Activated T-helper 1 cell treated with anti-CD3 and anti-CD28 coated beads, Interleukin-12 subunit alpha, Interleukin-12 subunit beta, Interleukin-2, Interleukin-4 antibody, amounts not matched to agents 30 ng/mL and 10 ng/mL and 1 ng/mL, durations not matched to agents 14 hours and 24 hours and 36 hours (primary cell): ENCODE measurements at places on chromosomes 12 and 14.

- no peak overlapping the region for H3K27ac ChIP-seq
- no peak overlapping the region for H3K4me3 ChIP-seq
- peaks cover 19% of the 10 kb centered on the region for H3K36me3 ChIP-seq
- DNase-seq = no peak
Observed at GRCh38 chr12:57372233-57372632, 58.6 kb downstream of the R3HDM2 start.

DNA sequence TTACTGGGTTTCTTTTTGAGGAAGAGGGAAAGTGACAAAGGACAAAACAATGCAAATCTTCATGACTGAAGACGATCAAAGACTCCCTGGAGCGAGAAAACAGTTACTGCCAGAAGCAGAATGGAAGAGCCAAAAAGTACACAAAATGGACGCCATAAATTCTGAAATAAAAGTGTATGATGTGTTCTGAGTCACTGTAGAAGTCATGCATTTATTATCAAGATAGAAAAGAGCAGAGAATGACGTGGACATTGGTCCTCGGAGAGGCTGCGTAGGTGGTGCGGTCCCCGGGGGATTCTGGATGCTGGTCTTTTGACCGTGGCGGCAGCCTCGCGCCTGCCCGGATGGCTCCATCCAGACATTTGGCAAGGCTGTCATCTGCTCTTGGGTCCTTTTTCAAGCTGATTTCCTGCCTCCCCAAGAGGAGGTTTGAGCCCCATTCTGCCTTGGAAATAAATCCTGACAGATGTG, 52.8 kb downstream of the C14orf132 start:
- no peaks in the 10 kb centered on the region for H3K36me3 ChIP-seq
- H3K27me3 ChIP-seq = no peaks in the 10 kb centered on the region
- H3K4me3 ChIP-seq = no peak overlapping the region
- H3K27ac ChIP-seq = no peak overlapping the region
- H3K4me1 ChIP-seq = no peaks in the 10 kb centered on the region
- no peak for DNase-seq

GRCh38 chr12:14903386-14904098, 17.9 kb upstream of the MGP start:
- H3K36me3 ChIP-seq = peaks cover 25% of the 10 kb centered on the region
- no peaks in the 10 kb centered on the region for H3K27me3 ChIP-seq
- peaks cover 14% of the 10 kb centered on the region for H3K4me1 ChIP-seq
- H3K27ac ChIP-seq = no peak overlapping the region
- DNase-seq = no peak
- no peak overlapping the region for H3K4me3 ChIP-seq

DNA sequence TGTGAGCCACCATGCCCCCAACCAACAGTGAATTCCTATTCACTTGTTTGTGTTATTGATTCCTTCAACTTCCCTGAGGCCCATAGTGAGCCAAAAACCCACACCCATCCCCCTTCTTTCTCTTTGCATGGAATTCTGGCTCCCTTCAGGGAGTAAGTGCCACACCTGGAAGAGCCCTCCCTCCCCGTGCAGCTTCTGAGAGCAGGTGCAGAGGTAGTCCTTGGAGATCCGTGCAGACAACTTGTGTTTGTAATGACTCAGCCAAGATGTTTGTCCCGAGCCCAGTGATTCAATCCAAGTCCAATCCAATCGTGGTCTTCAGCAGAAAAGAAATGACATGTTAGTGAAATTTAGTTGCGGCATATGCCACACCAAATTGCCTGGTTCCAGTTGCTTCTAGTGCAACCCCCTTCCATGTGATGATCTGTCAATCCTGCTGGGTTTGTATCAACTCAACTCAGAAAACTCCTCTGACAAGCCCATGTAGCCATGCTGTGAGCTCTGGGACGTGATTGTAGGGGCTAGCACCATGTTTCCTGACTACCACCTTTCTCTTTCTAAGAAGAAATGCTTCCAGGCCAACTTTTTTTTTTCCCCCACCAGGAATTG, 27.5 kb downstream of the GPRC5A start:
- H3K4me1 ChIP-seq = peaks cover 11% of the 10 kb centered on the region
- peaks cover 16% of the 10 kb centered on the region for H3K27me3 ChIP-seq
- no peak overlapping the region for H3K4me3 ChIP-seq
- DNase-seq = no peak
- no peak overlapping the region for H3K27ac ChIP-seq

GRCh38 chr12:21697904-21698630, 40.4 kb upstream of the LDHB start:
- H3K27me3 ChIP-seq = peaks cover 10% of the 10 kb centered on the region
- no peak overlapping the region for H3K27ac ChIP-seq
- no peak for DNase-seq
- H3K36me3 ChIP-seq = no peaks in the 10 kb centered on the region
- H3K4me3 ChIP-seq = no peak overlapping the region

DNA sequence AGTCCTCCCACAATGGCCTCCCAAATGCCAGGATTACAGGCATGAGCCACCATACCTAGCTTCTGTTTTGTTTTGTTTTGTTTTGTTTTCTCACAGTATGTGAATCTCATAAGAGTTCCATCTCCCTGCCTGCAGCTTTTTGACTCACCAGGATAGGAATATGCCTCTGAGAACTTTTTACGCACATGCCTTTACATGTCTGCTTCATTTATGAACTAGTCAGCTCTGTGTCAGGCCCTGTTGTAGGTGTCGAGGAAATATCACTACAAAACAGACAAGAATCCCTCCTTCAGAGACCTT, 89.0 kb downstream of the BORCS5 start:
- no peak overlapping the region for H3K4me3 ChIP-seq
- peaks cover 8% of the 10 kb centered on the region for H3K36me3 ChIP-seq
- peaks cover 52% of the 10 kb centered on the region for H3K4me1 ChIP-seq
- H3K27ac ChIP-seq = peak overlapping the region; percentile 2
- no peak for DNase-seq
